Neural progenitor cell (in vitro differentiated cells): ENCODE measurements at places on chromosomes 5 and 9. TPM values are rescaled to one million over a fixed set of nuclear protein-coding genes. Genes with fewer than 3 reads are reported as not detected.

DNA sequence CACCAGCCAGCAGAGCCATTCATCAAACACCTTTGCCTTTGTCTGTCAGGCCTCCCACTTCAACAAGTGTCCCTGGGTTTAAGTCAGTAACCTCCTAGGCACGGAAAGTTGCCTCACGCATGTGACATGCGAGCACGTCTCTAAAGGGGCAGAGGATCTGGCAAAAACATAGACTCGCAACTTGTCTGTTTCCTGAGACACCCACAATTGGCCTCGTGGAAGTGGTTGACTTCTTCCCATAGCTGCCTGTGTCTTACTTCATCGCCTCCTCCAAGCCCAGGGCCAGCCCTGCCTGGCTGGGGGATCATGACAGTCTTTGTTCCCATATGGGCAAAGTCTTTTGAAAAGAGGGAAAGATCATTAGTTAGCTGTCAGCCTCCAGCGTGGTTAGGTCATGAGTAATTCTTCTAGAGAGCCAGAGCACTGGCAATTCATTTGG, 35.5 kb upstream of the GLRX start:
- DNase-seq, result no peak

GRCh38 chr5:10661401-10661800, 97.5 kb downstream of the ANKRD33B start:
- no peak for DNase-seq

DNA sequence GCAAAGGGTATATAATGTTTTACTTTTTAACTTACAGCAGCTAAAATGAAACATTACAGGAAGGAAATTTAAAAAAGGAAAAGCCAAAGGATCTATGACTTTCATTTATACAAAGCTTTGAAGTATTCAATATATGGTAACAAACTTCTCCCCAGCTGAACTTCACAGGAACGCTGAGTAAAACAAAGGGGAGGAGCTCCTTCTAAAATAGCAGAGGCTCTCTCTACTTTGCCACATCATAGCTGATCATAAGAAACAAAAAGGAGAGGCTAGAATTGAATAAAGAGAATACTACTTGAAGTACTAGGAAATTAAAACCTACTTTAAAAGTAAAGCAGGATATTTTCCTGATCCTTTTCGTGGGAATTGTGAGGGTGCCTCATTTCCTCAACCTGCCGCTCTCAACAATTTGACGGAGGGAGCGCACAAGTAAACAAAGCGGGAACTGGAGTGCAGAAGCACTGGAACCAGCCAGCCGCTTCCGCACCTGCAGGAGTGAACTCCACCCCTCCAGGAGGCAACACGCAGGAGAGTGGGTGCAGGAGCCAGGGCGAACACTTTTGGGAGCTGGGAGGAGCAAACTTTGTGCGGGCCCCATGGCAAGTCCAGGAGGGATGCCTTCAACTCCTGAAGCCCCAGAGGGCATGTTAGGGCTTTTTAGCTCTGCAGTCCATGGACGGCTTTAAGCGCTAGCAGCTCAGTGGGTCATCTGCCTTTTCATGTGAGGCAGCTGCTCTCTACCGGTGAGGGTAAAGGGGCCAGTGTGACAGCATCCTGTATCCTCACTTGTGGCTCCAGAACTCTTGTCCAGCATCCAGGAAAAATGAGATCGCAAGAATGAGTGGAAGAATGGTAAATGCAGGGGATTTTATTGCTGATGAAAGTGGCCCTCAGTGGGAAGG, 757.4 kb downstream of the PTPRD start:
- DNase-seq, result peak; percentile 1

The POC5 gene
- 31.2 and 58.2 TPM in 2 replicates for total RNA-seq

The ARL10 gene
- 9.1 and 16.6 TPM in 2 replicates for total RNA-seq

The TMEM252 gene
- not detected in 2 replicates for total RNA-seq

The SAPCD2 gene
- total RNA-seq, result 5.7 and 27.7 TPM in 2 replicates
